ENCODE measurements at places on chromosomes 11 and 22.

GRCh38 chr11:120096369-120097191 lies 41.3 kb downstream of the TRIM29 start:
- H3K4me3 ChIP-seq, result no peak overlapping the region
- H3K4me1 ChIP-seq, result no peaks in the 10 kb centered on the region
- no peak overlapping the region for H3K27ac ChIP-seq
- H3K36me3 ChIP-seq, result no peaks in the 10 kb centered on the region
- H3K27me3 ChIP-seq, result no peaks in the 10 kb centered on the region

DNA sequence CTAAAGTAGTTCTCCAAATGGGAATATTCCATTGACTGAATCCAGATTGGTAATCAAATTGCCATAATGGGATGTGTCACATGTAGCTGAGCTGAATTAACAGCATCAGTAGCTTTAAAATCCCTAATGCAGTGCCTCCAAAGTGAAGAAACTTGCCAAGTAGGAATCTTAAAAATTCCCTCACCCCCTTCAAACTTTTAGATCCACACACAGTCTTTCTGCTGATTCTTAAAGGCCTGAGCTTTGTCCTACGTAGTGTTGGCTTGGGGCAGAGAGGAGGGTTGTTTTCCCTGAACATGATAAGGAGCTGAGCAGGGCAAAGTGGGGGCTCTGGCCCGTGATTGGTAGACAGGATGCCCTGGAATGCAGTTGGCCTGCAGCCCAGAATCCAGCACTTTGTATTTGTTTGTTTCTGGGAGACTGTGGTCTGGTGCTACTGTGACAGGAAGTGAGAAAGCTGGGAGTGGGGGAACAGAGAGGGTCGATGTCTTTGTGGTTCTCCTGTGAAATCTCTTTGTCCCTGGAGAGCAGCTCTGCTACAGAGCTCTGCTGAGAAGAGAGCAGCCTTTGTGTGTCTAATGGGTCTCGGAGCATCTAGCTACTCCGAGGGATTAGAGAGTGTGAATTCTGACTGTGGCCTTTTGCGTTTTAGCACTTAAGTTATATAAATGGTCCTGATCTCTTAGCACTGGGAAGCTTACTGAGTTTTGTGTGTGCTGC lies 16.9 kb downstream of the CTNND1 start:
- peak overlapping the region; percentile 86 for H3K27ac ChIP-seq
- H3K36me3 ChIP-seq, result no peaks in the 10 kb centered on the region
- H3K4me1 ChIP-seq, result peaks cover 44% of the 10 kb centered on the region
- H3K4me3 ChIP-seq, result no peak overlapping the region

DNA sequence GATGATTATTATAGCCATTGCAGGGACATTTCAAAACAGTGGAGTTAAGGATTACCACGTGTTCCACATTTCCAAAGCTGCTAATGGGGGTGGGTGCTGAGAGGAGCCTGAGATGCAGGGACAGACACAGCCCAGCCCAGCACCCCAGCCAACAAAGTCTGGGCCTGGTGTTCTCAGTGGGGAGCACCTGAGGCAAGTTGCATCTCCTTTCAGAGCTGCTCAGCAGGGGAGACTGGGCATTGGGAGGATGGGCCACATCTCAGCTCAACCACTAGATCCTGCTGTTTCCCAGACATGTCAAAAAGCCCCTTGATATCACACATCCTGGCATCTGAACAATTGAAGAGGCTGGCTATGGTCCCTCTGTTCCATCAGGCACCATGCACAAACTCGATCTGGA lies 458.0 kb upstream of the KIRREL3 start:
- no peak for DNase-seq
- no peak overlapping the region for H3K4me3 ChIP-seq
- no peak overlapping the region for H3K27ac ChIP-seq
- no peaks in the 10 kb centered on the region for H3K36me3 ChIP-seq
- no peaks in the 10 kb centered on the region for H3K27me3 ChIP-seq

GRCh38 chr11:7246179-7246578 lies 5.5 kb upstream of the SYT9 start:
- no peaks in the 10 kb centered on the region for H3K36me3 ChIP-seq
- no peaks in the 10 kb centered on the region for H3K27me3 ChIP-seq
- H3K4me1 ChIP-seq, result no peaks in the 10 kb centered on the region
- no peak for DNase-seq
- H3K27ac ChIP-seq, result no peak overlapping the region

- H3K4me1 ChIP-seq, result no peaks in the 10 kb centered on the region
- no peaks in the 10 kb centered on the region for H3K36me3 ChIP-seq
- H3K4me3 ChIP-seq, result no peak overlapping the region
- H3K27me3 ChIP-seq, result no peaks in the 10 kb centered on the region
- DNase-seq, result no peak
These were observed 42.3 kb downstream of the GRAMD1B start for GRCh38 chr11:123472236-123472935.

DNA sequence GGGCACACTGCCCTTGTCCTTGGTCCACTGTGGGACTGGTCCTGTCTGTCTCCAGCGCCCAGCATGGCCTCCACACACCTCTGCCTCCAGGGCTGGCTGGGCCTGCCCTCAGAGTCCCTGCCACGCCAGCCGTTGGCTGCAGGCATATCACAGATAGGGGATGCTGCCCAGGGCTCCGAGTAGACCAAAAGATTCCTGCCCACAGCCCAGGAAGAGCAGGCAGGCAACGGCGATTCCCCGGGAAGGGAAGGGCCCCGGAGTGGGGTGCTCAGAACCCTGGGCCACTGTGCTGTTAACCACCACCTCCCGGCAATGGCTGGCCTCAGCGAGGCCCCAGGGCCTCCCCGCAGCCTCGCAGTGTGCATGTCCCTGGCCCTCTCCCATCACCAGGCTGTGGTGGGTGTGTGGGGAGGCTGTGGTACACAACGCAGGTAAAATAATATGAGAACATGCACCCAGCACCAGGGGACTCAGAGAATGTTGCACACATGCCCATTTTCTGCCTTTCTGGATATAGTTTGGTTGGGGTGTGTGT lies 2.2 kb downstream of the IFITM5 start:
- H3K27ac ChIP-seq, result no peak overlapping the region
- no peak for DNase-seq
- H3K4me3 ChIP-seq, result no peak overlapping the region
- H3K36me3 ChIP-seq, result no peaks in the 10 kb centered on the region
- H3K27me3 ChIP-seq, result peaks cover 3% of the 10 kb centered on the region
- peaks cover 5% of the 10 kb centered on the region for H3K4me1 ChIP-seq

DNA sequence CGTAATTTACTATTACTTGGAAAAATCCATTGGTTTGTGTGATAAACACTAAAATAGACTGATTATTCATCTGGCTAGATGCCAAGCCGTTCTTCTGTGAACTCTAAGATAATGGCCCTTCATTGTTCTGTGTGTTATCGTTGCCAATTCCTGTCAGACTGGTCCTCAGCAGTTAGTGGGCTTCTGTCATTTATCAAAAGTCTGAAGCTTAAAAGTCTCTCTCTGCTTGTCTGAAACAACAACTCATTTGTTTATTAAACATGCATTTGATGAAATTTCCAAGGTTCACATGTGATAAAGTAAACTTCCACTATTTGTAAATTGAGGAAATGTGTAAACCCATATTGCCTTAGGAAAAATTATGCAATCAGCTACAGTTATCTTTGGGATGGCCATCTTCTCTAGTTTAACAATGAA lies 21.1 kb upstream of the RDX start:
- no peak overlapping the region for H3K27ac ChIP-seq
- H3K36me3 ChIP-seq, result no peaks in the 10 kb centered on the region
- no peaks in the 10 kb centered on the region for H3K27me3 ChIP-seq
- DNase-seq, result no peak
- H3K4me3 ChIP-seq, result no peak overlapping the region
- no peaks in the 10 kb centered on the region for H3K4me1 ChIP-seq

GRCh38 chr22:20191000-20191515 lies 40.2 kb upstream of the CCDC188 start:
- H3K36me3 ChIP-seq, result no peaks in the 10 kb centered on the region
- no peaks in the 10 kb centered on the region for H3K4me1 ChIP-seq
- H3K4me3 ChIP-seq, result no peak overlapping the region
- no peak for DNase-seq

- DNase-seq, result peak; percentile 88
- no peaks in the 10 kb centered on the region for H3K4me1 ChIP-seq
- H3K27ac ChIP-seq, result no peak overlapping the region
- H3K27me3 ChIP-seq, result no peaks in the 10 kb centered on the region
These were observed 16.0 kb downstream of the TRPM5 start for GRCh38 chr11:2428322-2428795.

GRCh38 chr22:43094085-43094484 lies 4.9 kb upstream of the TTLL1 start:
- H3K4me3 ChIP-seq, result no peak overlapping the region

DNA sequence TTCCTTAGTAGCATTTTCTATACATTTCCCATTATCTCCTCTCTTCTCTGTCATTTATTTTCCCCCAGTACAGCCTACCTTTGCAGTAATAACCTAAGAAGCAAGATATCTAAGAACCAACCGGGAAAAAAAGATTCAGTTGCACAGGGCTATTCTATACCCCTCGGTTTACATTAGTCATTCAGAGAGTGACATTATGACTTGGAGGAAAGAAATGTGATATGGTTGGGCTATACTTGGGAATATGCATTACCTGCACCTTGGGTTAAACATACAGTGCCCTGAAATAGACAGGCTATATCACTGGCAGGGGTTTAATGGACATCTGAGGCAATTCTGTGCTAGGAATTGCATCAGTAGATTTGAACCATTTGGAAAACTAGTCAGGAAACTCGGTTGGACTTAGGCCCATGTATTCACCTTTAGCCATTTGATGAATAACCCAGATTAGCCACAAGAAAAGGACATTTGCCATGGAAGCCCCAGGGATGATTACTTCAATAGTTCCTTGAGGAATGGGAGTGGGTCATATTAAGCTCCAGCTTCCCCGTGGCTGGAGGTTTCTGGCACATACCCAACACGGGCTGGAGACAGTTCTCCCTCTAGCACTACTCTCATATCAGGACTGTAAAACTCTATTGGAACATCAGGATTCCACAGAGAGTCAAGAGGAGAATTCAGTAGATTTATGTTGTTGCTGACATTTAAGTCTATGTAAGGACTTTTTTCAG lies 973.2 kb downstream of the NTM start:
- H3K27ac ChIP-seq, result no peak overlapping the region
- H3K4me1 ChIP-seq, result no peaks in the 10 kb centered on the region
- H3K36me3 ChIP-seq, result no peaks in the 10 kb centered on the region
- H3K27me3 ChIP-seq, result no peaks in the 10 kb centered on the region
- no peak for DNase-seq
- no peak overlapping the region for H3K4me3 ChIP-seq

DNA sequence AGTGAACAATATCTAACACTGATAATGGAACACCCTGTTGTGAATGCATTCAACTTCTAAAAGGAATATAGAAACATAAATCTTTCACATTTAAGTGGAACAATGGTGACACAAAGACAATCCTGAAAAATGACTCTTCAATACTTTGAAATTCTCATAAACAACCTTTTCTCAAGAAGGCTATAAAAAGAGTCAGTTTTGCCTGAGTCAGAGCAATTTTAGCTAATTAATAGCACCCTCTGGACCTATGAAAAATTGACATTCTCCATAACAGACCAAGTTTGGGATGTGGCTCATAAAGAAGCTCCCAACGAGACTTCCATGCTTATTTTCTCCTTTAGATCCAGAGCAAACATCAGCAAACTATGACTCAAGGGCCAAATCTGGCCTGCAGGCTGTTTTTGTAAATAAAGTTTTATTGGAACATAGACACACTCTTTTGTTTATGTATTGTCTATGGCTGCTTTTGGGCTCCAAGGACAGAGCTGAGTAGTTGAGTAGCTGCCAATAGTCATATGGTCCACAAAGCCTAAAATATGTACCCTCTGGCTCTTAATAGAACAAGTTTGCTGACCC lies 108.0 kb downstream of the MAML2 start:
- no peaks in the 10 kb centered on the region for H3K36me3 ChIP-seq
- no peaks in the 10 kb centered on the region for H3K4me1 ChIP-seq
- no peak overlapping the region for H3K4me3 ChIP-seq
- DNase-seq, result no peak
- H3K27me3 ChIP-seq, result no peaks in the 10 kb centered on the region

DNA sequence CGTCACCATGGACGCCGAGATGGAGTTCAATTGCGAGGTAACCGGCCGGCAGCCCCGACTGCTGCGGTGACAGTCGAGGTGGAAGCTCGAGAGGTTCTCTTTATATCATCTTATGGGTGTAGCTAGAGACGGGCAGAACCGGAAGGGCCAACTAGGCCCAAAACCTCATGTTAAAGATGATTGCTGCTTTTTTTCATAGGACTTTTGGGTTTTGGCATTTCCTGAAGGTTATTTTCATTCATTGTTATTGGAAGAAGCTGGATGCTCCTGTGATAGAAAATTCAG lies 585 bp downstream of the NF2 start:
- H3K36me3 ChIP-seq, result no peaks in the 10 kb centered on the region
- H3K4me1 ChIP-seq, result peaks cover 7% of the 10 kb centered on the region
- H3K27me3 ChIP-seq, result no peaks in the 10 kb centered on the region

- no peaks in the 10 kb centered on the region for H3K36me3 ChIP-seq
- H3K4me1 ChIP-seq, result no peaks in the 10 kb centered on the region
- DNase-seq, result no peak
- no peak overlapping the region for H3K27ac ChIP-seq
- H3K4me3 ChIP-seq, result no peak overlapping the region
- H3K27me3 ChIP-seq, result no peaks in the 10 kb centered on the region
These were observed 17.3 kb upstream of the CD82 start for GRCh38 chr11:44548032-44548695.

- H3K27ac ChIP-seq, result no peak overlapping the region
- no peak overlapping the region for H3K4me3 ChIP-seq
- no peaks in the 10 kb centered on the region for H3K27me3 ChIP-seq
- no peaks in the 10 kb centered on the region for H3K36me3 ChIP-seq
- DNase-seq, result no peak
- no peaks in the 10 kb centered on the region for H3K4me1 ChIP-seq
These were observed 15.1 kb downstream of the POU2AF1 start for GRCh38 chr11:111363985-111364384.

- peaks cover 4% of the 10 kb centered on the region for H3K4me1 ChIP-seq
- DNase-seq, result no peak
- H3K27ac ChIP-seq, result no peak overlapping the region
- no peaks in the 10 kb centered on the region for H3K27me3 ChIP-seq
- H3K36me3 ChIP-seq, result no peaks in the 10 kb centered on the region
- no peak overlapping the region for H3K4me3 ChIP-seq
These were observed 12.6 kb downstream of the LRRC75B start for GRCh38 chr22:24580276-24580675.
